ELR (cell line): ENCODE measurements at places on chromosomes 12 and 14.

DNA sequence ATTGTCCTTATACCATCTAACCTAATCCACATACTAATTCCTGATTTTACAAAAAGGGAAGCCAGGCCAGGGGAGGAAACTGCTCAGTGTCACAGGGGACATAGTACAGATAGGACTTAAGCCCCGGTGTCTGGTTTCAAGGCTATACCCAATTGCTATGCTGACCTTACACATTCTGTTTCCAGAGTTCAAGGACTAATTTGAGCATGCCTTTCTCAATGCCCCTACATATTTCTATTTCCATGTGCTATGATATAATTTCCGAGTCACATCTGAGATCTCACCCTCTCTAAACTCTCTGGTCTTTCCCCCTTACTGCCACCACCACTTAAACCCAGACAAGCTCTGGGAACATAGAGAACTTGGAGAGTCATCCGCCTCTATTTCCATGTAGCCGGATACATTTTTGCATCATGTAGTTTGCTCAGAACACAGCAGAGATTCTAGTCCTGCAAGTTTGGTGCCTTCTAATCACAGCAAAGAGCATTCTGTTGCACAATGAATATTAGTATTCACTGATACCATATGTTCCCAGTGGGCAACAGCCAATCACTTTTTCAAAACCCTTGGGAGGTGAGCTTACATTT is 34.2 kb downstream of the PPM1H start:
- DNase-seq, result no peak

DNA sequence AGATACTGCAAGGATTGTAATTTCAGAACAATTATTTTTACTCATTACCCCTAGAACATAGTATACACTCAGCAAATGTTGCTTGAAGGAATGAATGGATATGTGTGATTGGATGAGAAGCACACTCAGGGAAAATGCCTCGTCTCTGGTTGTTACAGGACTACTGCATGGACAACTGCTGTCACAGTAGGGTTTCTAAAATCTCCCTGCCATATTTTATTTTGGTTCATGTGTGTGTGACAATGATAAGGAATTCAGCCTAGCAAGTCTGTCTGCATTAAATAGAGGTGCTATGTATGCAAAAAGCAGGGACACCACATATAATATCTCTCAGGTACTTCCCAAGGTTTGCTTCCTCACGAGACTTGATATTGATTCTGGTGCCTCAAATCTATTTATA is 1.4 kb downstream of the PTPRR start:
- no peak for DNase-seq

- peak; percentile 58 for DNase-seq
These were observed 117.7 kb upstream of the NCOR2 start for GRCh38 chr12:124684971-124685688.

DNA sequence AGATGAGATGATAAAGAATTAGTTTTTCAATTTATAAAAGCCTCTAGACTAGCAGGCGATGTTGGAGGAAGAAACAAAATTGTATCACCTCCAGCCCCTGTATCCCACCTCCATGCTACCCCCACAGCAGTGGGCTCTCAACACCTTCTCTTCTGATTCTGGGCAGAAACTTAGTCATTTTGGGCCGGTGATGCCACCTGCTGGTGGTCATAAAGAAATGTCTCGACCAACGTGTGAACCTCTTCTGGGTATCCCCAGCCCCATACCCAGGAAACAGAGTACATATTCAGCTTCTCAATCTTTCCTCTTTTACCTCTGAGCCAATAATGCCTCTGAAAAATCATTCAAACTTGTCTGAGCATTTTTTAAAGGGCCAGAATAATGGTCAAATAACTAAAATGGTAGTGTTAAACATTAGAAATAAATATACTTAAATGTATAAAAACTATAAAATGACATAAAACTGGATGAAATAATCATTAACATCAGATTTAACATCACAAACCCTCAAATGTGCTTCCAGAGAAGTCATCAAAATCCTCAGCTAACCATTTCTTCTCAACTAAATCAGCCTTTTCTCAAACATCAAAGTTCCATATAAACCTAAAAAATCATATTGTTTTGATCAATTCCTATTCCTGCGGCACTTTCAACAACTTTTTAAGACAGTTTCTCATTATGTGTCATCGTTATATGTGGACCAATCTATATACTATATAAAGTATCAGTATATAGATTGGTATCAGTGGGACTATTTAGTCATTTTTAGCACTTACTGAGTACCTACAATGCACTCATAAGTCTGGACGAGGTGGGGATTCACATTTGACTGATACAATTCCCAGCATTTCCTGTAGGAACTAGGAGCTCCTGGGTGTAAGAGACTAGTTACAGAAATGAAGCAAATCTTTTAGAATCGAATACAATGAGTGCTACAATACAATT is 69.4 kb downstream of the ATXN2 start:
- DNase-seq, result peak; percentile 74

GRCh38 chr14:54282849-54283248 is 114.0 kb upstream of the CDKN3 start:
- DNase-seq, result no peak
